ENCODE measurements at places on chromosomes 6 and 20.

GRCh38 chr6:167441715-167442206, 116.9 kb downstream of the TTLL2 start:
- DNase-seq: no peak

- no peak for DNase-seq
Observed at GRCh38 chr20:8589956-8590355, 457.9 kb downstream of the PLCB1 start.

DNA sequence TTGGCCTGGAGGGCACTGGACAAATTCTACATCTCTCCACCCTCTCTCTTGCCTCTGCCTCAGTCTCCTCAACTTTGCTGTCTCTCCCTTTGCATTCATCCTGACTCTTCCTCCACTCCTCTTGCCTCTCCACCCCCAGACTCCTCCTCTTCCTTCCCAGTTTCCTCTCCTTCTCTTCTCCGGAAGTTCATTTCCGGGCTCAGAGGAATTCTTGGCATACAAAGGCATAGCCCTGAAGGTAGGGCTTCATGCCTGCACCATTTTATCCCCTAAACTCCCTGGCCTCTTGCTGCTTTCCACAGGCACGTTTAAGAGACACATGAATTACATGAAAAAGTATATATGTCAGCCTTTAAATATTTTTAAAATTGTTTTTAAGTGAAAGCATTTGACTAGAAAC, 10.6 kb downstream of the BFSP1 start:
- no peak for DNase-seq

DNA sequence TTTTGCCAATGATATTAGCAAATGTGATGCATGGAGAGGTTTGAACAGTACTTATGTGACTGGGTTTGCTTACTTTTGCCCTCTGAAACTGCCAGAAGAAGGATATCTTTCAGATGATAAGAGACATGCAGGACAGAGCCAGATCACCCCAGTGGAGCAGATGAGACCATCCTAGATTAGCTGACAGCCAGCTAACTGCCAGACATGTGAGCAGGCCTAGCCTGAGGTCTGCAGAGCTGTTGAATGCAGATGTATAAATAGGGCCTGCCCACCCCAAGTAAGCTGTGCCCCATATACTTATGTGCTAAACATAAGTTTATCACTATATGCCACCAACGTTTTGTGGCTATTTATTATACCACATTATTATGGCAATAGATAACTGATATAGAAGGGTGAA, 5.9 kb downstream of the ZSCAN31 start:
- no peak for DNase-seq

GRCh38 chr6:43781941-43782704, 12.1 kb downstream of the VEGFA start:
- no peak for DNase-seq
